ENCODE measurements at places on chromosomes 6 and 20.

DNA sequence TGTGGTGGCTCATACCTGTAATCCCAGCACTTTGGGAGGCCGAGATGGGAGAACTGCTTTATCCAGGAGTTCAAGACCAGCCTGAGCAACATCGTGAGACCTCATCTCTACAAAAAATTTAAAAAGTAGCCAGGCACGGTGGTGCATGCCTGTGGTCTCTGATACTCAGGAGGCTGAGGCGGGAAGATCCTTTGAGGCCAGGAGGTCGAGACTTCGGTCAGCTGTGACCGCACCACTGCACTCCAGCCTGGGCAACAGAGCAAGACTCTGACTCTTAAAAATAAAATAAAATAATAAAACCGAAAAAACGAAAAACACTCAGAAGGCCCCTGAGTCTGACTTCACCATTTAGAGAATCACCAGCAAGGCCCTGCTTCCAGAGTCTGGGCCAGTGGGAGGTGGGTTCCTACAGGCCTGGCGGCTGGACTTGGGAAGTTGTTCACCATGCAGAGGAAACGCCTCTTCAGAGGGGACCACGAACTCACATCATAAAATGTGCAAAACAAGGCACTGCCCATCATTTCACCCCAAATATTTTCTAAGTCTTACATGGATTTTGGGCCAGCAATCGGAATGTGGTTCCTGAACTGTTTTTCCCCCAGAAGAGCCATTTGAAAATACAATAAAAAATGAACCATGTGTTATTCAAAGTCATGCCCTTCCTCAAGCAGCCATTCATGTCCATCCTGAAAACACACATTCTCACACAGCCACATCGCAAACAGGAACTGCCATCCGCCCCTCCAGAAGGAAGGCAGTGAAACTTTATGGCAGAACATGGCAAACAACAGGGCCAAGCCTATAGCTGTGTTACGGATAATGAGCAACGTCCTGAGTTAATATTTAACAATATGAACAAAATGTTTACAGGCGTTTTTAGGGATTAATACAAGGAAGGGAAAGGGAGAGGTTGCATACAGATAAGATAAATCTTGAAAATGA lies 57.8 kb downstream of the SLC22A23 start:
- DNase-seq, result no peak

DNA sequence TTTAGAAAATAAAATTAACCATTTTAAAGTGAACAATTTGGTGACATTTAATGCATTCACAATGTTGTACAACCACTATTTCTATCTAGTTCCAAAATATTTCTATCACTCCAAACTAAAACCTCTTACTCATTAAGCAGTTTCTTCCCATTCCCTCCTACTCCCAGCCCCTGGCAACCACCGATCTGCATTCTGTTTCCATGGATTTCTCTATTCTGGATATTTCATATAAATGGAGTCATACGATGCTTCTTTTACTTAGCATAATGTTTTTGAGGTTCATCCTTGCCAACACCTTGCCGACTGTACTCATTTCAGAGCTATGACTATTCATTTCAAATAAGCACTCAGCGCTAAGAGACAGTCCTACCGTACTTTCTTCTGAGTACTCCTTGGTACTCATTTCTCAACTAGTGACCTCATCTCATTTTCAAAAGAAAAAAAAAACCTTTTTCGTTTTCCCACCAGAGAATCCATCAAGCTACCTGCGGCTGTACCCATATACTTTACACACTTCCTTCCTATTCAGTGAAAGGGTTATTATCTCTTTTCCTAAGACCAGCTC lies 259.2 kb downstream of the UTRN start:
- DNase-seq, result no peak

DNA sequence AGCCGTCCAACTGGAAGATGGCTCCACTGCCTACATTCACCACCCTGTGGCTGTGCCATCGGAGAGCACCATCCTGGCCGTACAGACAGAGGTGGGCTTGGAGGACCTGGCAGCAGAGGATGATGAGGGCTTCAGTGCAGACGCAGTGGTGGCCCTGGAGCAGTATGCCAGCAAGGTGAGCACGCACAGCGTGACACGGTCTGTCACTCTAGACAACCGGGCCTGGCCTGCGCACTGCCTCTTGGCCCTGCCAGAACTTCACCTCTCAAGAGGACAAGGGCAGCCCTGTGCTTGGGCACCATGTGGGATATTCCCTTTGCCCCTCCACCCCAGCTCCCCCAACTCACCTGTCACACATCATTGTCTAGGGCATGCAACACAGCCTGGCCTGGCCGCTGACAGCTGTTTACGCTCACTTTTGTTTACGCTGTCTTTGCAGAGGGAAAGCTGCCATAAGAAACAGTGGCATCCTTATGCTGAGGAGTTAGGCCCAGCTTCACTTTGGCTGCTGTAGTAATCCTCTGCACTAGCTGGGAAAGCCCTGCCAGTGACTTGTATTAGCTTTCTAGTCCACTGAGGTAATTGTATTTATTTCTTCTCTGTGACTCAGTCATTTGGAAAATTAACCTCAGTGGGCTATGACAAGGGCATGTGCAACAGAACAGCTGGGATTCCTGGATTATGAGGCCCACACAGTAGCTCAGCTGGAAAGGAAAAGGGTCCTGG lies 9.8 kb upstream of the DEF6 start:
- no peak for DNase-seq

DNA sequence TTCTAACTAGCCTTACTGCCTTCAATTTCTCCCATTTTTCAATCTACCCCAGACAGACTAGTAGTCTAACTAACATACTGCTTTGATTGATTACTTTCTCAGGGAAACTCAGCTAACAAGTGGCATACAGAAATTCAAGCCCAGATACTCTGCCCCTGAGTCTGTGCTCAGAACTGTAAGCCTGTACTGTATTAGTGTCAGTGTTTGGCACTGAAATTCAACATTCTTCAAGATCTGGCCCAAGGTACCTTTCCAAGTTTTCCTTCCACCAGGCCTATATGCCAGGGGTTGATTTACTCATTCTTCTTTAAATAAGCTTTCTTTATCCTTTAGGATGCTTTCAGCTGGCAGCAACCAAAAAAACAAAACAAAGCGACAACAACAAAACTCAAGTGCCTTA lies 433.2 kb upstream of the MARCKS start:
- DNase-seq, result no peak

DNA sequence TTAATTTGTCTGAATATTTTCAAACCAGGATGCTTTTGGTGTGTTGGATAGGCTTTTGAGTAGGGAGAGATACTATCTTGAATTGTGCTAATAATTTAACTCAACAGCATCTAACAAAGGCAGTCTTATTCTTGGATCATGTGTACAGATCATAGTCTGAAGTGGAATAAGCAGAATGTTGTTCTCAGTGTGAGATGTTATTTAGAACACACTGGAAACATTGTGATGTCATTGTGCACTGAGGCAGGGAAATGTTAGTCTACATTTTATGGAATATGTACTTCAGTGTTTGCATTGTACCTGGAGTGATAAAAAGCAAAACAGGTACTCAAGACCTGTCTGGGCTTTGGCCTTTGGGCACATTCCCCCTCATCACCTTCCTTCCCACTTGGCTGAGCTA lies 35.0 kb downstream of the RNF144B start:
- DNase-seq, result no peak

GRCh38 chr6:71488186-71488585 lies 199.6 kb downstream of the OGFRL1 start:
- DNase-seq, result no peak

GRCh38 chr6:15879371-15880261 lies 216.8 kb upstream of the DTNBP1 start:
- no peak for DNase-seq

DNA sequence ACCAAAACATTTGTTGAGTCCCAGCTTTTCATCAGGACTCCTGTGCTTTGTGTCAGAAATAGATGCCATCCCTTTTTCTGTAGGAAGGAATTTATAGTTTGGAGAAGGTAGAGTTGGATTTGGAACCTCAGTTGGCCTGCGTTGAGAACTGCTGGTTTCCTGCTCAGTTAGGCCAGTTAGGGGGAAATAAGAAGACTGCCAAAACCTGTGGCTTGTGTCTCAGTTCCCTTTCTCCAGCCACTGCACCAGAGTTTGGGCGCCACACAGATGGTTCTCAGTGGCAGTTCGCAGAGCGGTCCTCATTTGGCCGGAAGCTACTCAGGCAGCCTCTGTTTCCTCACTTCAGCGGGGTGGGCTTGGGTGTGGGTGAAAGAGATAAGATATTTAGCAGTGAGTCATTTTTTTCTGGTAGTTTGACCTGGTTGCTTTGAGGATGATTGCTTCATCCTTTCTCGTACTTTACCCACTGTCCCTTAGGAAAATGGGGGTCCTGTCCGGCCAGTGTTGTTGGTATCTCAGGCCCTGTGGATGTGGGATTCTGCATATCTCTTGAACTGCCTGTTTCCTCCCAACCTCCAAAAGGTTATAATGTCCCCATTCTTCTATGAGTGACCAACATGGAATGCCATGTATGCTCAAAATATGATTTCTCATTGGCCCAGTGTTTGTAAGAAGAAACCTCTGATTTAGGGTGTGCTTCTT lies 53.7 kb downstream of the JARID2 start:
- DNase-seq, result no peak
